ENCODE measurements at places on chromosomes 7 and 10. TPM values are rescaled to one million over a fixed set of nuclear protein-coding genes. Genes with fewer than 3 reads are reported as not detected.

Gene ITPRID1
- total RNA-seq, result not detected

Gene PTPRZ1
- 8.8 TPM for total RNA-seq

Gene FEZF1
- not detected for total RNA-seq

DNA sequence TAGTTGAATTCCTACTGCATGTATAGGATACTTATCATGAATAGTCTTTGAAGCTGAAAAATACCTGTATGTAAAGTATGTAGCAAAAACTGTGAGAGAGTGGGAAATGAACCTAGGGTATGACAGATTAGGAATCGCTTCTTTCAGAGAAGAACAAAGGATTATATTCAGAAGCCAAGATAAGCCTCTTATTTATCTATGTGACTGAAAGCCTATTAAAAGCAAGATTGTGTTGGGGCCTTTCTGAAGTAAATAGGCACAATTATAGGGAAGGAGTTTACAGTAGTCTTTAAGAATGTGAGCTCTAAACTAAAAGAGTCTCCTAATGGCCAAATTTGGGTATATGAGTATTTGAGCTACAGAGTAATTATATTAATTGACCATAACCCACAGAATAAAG lies 102.1 kb downstream of the MTERF1 start:
- no peak for DNase-seq

- peak; percentile 99 for DNase-seq
Observed at GRCh38 chr10:49538381-49539319, at the start of gene ERCC6. Gene ERCC6 (minus strand): TSS chr10:49539121.

DNA sequence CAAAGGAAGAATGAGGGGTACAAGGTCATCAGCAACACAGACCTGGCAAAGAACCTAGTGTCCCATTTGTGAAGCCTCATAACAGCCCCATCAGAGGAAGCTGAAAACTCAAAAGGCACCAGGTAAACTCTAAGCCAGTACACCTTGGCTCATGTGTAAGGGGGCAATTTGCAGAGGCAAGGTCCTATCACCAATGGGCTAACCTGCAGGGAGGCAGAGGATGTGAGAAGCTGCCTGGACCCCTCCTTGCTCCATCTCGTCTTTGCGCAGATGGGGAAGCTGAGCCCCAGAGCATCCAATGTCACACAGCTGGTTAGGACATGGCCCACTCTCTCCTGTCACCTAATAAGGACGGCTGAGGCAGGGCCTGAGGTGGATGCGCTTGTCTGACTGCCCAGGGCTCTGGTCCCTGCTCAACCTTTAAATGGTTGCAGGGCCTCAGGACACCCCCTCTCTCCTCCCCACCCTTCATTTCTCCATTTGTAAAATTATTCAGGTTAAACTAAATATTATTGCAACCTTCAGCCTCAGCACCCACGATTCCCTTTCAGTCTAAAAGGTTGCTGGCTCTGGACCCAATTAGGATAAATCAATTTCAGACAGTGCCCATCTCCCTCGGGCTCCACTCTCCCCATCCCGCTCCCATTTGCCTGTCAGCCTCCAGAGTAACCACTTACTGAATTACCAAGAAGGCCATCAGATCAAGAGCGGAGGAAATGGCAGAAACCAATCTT lies 135.3 kb downstream of the OAT start:
- DNase-seq, result no peak

- DNase-seq, result no peak
Observed at GRCh38 chr7:151900986-151901621, 24.2 kb upstream of the PRKAG2 start.

- no peak for DNase-seq
Observed at GRCh38 chr10:109159351-109159750, 764.0 kb downstream of the XPNPEP1 start.

DNA sequence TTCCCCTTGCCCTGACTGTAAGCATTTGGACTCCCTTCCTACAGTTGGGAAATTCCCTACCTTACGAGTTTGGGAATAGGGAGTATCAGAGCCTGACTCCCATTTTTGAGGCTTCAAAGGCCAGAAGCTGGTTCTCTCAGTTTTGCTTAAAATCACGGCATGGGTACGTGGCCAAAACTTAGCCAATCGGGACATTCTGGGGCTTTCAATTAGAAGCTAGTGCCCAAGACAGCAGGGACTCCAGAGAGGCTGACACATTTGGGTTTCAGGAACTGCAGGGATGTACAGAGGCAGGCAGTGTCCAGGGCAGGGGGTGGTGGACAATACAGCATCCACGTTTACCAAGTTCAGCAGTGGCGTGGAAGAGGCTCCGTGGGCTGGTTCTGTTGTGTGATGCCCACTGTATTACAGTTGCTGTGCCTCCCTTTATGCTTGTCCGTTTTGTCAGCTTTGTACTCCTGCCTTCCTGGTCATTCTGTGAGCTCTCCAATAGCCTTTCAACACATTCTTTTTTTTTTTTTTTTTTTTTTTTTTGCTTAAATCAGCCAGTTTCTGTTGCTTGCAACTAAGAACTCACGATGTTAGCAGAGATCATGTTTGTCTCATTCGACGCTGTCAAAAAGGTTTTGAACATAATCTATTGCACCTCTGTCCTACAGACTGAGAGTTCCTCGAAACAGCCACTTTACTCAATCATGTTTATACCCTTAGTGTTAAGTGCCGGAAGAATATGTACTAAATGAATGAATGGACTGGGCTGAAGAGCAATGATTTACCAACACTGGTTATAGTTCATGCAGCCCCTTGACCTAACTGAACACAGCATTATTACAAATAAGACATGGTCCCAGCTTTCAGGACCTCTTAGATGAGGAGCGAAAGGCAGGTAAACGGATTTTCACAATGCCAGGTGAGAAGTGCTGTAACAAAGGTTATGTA lies 1.1 kb downstream of the GGCT start:
- DNase-seq, result no peak

GRCh38 chr10:84946904-84947303 lies 618.5 kb downstream of the CCSER2 start:
- no peak for DNase-seq
